ENCODE measurements at places on chromosomes 3 and 15. TPM values are rescaled to one million over a fixed set of nuclear protein-coding genes. Genes with fewer than 3 reads are reported as not detected.

The EPHA3 gene
- not detected for total RNA-seq

The DNAH12 gene
- not detected for total RNA-seq

The EPHA6 gene
- not detected for total RNA-seq

The TEX55 gene
- total RNA-seq = not detected

The ISLR gene
- total RNA-seq = 0.43 TPM

The CHRFAM7A gene
- 7.9 TPM for total RNA-seq

The CCDC54 gene
- total RNA-seq = not detected

The SIDT1 gene
- total RNA-seq = 0.81 TPM

The MINDY4B gene
- total RNA-seq = not detected

The MYNN gene
- 8.5 TPM for total RNA-seq

The AGTR1 gene
- 0.71 TPM for total RNA-seq

The ARL8B gene
- 71.0 TPM for total RNA-seq

The CFAP100 gene
- total RNA-seq = not detected

The NMB gene
- total RNA-seq = 17.2 TPM

The CACNA1D gene
- total RNA-seq = 1.2 TPM

The ATRIP gene
- 8.0 TPM for total RNA-seq

The A4GNT gene
- not detected for total RNA-seq

The PYGO1 gene
- total RNA-seq = 5.6 TPM

The C3orf20 gene
- total RNA-seq = not detected

The IL17RD gene
- total RNA-seq = 0.43 TPM

The SLC24A5 gene
- not detected for total RNA-seq

The MEIS2 gene
- 8.6 TPM for total RNA-seq

The CCR9 gene
- total RNA-seq = not detected

The SNTN gene
- not detected for total RNA-seq
